Activated CD4-positive, CD25-positive, alpha-beta regulatory T cell treated with anti-CD3 and anti-CD28 coated beads, Interleukin-2, amount 50 U/mL, for 24 hours (primary cell): ENCODE measurements at places on chromosomes 3 and 15.

GRCh38 chr15:37940876-37941275 lies 6.4 kb downstream of the TMCO5A start:
- ATAC-seq, result no peak

- no peak for ATAC-seq
Measured at GRCh38 chr3:153072382-153072781, 89.6 kb upstream of the RAP2B start.

GRCh38 chr3:52983336-52983807 lies 62.5 kb downstream of the SFMBT1 start:
- peak; percentile 87 for ATAC-seq

GRCh38 chr3:196544491-196544992 lies 23.8 kb downstream of the WDR53 start:
- ATAC-seq, result peak; percentile 60

- ATAC-seq, result no peak
Measured at GRCh38 chr3:51931756-51932155, 9.9 kb downstream of the RRP9 start.

GRCh38 chr15:77026501-77027110 lies 31.7 kb downstream of the PSTPIP1 start:
- ATAC-seq, result no peak

- ATAC-seq, result peak; percentile 56
Measured at GRCh38 chr15:50880651-50881114, 27.8 kb upstream of the AP4E1 start.

DNA sequence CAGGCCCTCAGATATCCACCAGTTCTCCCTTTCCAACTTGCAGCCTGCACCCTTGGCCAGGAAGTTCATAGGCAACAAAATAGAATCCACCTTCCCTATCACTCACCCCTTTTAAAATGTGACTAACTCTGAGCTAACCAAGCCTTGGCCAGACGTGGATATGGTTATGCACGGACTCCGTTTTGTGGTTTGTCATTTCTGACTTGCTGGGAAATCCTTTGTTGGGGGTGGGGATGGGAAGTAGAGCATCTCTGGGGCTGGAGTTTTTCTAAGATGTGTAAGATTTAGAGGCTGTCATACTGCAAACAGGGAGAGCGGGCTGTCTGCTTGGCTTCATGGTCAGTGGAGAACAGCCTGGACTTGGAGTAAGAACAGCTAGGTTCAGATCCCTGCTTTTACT lies 62.6 kb downstream of the SMAD3 start:
- peak; percentile 26 for ATAC-seq

DNA sequence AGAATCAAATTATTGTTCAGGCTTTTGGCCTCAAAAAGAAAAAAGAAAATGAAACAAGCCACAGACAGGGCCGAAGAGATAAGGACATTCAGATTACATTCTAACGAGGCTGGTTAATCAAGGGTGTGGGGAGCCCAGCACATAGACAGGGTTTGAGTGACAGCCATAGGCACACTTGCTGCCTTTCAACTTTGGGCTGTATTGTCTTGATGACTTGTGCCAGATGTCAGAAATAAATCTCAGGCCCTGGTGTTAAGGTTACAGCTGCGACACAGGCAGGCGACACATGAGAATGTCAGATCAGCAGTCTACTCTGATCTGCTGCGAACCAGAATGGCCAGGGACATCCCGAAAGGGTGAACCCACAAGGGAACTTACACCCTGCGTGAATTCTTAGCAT lies 231.2 kb upstream of the ARRDC4 start:
- no peak for ATAC-seq

- no peak for ATAC-seq
Measured at GRCh38 chr15:28919201-28919635, 33.4 kb downstream of the APBA2 start.

DNA sequence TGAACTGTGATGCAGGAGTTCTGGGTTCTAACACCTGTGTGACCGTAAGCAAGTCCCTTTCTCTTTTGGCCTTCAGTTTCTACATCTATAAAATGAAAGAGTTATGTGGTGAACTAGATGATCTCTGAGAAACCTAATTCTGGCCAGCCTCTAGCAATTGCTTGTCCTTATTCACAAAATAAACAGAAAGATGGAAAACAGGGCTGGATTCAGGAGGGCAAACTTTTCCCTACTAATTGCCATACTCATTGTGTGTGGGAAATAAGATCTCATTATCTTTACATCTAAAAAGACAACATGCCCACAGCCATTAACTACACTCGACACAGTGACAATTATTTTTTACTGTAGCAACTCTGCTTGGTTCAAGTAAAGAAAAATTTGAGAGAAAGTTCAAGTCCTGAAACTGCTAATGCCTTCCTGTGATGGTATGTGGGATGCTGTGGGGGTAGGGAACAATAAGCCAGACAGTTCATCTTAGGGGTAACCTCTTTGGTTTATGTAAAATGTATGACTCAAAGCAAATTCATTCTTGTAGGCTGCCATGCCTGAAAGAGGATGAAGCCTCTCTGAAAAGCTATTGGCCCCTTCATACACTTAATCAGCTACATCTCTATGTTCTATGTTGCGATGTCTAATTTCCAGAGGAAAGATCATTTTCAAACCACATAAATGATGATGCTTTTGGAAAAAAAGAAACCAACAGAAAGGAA lies 177.6 kb upstream of the BCL6 start:
- peak; percentile 78 for ATAC-seq

- ATAC-seq, result no peak
Measured at GRCh38 chr3:18372786-18373405, 52.2 kb downstream of the SATB1 start.

DNA sequence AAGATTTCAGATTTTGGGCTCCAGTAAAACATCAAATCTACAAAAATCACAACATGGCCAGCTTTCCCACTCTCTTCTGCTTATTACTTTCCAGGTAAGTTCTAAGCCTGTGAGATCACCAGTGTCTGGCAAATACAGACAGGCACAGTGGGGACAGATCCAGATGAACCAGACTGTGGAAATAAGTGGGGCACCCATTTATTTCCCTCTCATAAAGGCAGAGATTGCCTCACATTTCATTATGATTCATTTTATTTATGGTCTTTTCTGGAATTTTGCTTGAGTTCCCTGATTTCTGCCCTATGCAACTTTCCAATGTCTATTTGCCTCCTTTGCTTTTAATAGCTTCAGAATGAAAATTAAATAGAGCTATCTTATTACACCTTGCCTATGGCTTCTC lies 66.8 kb downstream of the GREM1 start:
- no peak for ATAC-seq

DNA sequence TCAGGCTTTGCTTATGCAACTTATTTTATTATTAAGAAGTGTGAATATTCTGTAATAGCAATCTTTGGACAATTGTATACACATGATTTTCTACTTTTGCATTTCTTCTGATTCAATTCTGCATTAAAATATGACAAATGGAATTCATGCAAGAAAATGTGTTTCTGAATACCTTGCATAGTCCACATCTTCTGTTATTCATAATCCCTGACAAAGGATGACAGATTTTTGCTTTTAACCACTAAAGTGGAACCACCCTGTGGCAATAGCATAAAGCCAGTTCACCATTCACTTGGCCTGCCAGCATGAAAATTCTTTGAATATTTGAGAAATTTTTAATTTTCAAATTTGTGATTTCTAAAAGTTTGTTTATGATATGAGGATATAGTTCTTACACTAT lies 397.0 kb downstream of the ROBO2 start:
- no peak for ATAC-seq

GRCh38 chr3:44862226-44862637 lies 520 bp downstream of the TMEM42 start:
- ATAC-seq, result peak; percentile 18

GRCh38 chr3:148238421-148238821 lies 459.3 kb upstream of the AGTR1 start:
- peak; percentile 64 for ATAC-seq

DNA sequence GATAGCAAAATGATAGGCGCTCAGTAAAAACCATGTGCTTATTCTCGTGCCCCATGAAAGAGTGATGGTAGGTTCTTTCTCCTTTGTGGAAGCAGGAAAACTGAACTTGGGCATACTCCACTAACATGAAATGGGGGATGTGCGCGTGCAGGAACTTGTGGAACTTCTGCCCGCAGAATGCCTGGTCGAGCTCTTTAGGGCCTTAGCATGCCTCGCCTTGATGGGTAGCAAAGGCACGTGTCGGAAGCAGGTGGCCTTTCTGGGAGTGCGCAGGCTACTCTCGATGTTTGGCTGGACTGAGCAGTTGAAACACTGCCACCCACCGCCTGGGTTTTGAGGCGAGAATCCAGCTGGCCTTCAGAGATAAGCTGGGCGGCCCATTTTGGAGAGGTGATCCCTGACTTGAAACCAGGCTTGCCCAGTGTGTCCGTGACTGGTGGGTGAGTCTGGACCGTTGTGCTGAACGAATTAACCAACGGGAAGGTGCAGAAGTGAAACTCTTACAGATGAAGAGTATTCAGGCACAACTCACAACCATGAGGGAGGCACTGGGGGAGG lies 842 bp downstream of the PCCB start:
- no peak for ATAC-seq

DNA sequence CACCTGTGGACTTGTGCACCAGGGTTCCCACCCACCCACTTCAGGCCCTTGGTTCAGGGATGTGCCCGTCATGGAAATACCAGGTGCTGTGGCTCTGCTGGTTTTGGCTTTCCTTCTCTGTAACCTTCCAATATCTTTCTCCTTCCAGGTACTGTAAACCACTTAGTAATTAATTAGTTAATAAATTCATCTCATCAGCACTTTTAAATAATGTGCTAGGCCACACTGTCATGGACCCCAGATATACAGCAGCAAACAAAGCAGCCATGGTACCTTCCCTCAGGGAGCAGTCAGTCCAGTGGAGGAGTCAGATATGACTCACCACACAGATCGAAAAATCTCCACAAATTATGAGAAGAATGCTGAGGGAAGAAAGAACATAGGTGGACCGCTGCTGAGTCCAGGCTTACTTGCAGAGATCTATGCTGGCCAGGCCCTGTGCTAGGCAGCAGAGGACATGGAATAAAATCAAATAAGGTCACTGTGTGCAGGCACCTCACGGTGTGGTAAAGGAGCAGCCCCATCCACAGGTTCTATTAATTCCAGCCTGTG lies 6.8 kb upstream of the GATA2 start:
- ATAC-seq, result no peak

DNA sequence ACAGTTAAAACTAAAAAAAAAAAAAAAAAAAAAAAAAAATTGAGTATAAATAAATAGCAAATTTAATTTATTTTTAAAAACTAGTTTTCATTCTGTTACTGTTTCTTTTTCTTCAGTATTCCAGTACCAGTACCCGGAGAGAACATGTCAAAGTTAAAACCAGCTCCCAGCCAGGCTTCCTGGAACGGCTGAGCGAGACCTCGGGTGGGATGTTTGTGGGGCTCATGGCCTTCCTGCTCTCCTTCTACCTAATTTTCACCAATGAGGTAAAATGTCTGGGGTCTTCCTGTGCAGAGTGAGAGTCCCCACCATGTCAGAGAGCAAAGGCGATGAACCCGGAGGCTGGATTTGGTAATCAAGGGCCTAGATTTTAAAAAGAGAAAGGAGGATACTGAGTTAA lies 4.4 kb downstream of the TMEM43 start:
- no peak for ATAC-seq

DNA sequence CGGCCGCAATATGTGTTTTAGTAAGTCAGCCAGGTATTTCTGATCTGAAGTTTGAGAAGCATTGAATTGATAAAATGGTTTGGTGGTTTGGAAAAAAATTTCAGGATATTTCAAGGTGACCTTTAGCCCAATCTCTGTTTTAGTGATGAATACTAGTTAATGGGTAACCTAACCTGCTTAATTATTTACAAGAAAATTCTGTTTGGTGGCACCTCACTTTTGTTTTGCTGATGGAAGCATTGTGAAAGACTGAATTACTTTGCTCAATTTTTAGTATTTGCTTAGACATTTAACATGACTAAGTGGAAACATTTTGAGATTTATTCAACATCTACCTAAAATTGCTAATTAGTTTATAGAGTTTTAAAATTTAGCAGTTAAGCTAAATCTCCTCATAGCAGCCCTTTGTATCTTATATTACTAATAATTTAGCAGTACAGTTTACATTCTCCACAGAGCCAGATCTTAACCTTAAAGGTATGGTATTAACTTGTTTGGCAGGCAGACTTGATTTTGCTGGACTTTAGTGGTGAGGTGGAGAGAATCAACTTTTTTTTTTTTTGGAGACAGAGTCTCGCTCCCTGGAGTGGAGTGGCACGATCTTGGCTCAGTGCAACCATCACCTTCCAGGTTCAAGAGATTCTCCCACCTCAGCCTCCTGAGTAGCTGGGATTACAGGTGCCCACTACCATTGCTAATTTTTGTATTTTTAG lies 35.4 kb downstream of the GRAMD1C start:
- ATAC-seq, result no peak

DNA sequence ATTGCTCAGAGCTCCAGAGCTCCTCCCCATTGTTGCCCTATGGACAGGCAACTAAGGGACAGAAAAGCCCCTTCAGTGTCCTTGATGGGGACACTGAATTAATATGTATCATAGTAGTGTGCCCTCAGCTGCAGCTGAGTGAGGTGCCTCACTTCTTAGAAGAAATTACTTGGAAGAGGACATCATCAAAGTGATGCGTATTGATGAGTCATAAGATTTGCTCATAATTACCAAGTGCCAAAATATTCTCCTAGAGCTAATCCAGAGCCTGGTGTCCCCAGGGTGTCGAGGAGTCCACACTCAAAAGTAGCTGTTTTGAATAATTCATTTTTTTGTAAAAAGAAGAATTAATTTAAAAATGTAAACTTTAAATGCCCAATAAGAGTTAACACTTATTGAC lies 200.7 kb upstream of the SEMA6D start:
- no peak for ATAC-seq

- ATAC-seq, result no peak
Measured at GRCh38 chr3:170502297-170502696, 83.6 kb downstream of the SLC7A14 start.

GRCh38 chr15:66800584-66801235 lies 98.7 kb downstream of the SMAD6 start:
- ATAC-seq, result no peak

DNA sequence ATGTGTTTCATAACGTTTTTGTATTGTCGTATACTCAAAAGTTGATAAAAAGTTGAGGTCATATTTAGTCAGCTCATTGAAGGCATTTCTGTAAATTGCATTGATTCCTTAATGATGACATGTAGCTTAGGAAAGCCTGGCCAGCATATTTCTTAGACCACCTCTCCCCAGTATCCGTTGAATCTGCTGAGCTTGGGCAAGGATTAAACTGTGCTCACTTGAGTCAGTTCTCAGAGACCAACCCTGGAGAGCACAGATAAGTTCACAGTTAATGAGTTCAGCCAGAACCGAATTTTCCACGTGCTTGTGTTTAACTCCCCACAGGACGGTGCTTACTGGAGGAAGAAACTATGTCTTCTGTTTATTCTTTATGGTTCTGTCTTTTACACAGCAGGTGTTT lies 132.7 kb downstream of the SLC25A26 start:
- no peak for ATAC-seq
